ENCODE measurements at places on chromosomes 12 and 14. TPM values are rescaled to one million over a fixed set of nuclear protein-coding genes. Genes with fewer than 3 reads are reported as not detected.

DNA sequence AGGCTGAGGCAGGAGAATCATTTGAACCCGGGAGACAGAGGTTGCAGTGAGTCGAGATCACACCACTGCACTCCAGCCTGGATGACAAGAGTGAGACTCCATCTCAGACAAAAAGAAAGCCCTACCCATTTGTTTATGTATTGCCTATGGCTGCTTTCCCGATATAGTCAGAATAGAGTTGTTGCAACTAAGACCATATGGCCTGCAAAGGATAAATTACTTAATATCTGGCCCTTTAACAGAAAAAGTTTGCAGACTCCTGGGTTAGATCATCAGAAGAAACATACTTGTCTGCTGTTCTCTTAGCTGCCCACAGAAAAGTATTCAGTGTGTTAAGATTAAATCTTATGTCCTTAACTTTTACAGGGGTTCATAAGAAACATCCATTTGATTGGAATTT lies 122.4 kb upstream of the VASH1 start:
- DNase-seq = no peak

DNA sequence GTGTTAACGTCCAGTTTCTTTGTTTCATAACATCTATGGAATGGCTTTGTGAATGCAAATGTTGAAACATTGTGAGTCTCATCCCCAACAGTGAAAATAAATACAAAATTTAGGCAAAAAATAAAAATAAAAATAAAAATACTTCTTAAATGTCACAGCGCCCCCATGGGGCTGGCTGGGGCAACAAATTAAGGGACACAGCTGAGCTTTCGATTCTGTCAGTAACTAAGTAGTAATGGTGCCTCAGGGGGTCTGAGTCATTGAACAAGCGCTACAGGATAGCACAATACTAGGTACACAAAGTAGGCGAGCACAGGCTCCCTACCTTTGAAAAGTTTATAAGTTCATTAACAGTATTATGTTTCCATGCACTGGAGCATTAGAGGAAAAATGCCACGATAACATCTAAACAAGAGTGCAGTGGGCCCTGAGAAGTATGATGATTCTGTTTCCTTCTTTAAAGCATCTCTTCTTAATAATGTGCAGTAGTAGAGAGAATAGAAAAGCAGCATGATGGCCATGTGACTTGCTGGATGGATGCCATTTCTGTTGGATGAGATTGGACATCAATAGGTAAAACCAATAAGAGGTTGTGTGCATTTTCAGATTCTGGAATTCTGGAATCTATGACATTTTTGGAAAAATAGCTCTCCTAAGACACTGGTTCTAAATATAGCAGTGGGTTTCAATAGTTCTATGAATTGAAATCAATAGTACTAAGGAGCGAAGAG lies 667.2 kb downstream of the DIO2 start:
- DNase-seq = no peak

DNA sequence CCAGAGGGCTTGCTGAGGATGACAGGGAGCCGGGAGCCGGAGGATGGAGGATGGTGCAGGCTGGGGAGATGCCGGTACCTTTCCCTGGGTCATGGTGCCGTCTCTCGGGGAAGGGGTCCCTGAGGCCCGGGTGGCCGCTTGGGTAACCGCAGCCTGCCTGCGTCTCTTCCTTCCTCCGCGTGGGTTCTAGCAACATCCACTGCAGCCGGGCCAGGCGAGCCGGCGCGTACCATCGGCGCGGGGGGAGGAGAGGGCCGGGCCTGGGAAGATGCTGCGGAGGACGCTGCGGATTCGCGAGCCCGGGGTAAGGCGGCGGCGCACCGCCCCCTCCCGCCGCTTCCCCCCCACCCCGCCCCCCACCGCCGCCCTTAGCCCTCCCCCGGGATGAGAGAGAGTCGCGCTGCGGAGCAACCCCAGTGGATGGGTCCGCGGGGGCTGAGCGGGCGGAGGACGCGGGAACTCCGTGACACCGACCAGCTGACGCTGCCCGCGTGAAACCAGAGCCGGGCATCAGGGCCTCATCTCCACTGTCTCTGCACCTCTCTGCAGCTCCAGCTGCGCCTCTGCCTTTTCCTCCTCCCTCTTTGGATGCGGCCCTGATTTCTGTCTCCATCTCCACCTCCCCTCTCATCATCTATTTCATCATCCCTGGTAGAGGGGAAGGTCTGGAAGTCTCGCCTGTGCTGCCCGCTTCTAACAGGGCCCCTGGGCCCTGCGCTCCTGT lies at the start of gene FAIM2:
FAIM2 (minus strand) TSS at position 201 of the 724 bp plus-strand sequence; CDS start at position 93, 108 bp downstream.
- DNase-seq = peak; percentile 68

The TTC5 gene
- 22.7 TPM for total RNA-seq

GRCh38 chr12:91163116-91163515 lies 19.5 kb downstream of the DCN start:
- DNase-seq = no peak

DNA sequence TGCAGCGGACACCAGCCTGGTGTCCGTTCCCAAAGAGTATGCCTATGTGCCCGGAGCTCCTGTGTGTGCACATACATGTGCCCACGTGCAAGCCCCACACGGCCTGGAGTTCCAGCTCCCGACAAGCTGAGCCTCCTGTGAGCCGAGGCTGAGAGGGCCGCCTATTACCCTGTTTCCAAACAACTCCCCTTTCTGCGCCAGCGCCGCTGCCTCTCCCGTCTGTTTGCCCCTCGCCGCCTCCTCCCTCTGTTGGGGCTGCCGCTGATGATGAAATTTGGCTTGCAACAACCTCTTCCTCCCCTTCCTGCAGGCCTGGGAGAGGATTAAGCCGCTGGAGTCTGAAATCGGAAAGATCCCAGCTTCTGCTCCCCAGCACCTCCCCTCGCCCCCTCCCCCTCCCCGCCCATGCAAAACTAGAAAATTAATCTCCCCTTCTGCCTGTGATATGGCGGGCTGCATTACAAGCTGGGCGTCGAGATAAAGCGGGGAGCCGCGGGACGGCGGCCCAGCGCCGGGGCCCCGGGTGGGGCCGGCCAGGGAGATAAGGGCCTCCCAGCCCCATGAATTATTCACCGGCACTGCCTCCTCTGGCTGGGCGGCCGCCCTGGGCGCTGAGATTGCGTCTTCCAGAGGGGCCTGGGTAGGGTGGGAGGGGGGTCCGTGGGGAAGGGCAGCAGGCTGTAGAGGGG lies 6.8 kb upstream of the ASIC1 start:
- DNase-seq = no peak

DNA sequence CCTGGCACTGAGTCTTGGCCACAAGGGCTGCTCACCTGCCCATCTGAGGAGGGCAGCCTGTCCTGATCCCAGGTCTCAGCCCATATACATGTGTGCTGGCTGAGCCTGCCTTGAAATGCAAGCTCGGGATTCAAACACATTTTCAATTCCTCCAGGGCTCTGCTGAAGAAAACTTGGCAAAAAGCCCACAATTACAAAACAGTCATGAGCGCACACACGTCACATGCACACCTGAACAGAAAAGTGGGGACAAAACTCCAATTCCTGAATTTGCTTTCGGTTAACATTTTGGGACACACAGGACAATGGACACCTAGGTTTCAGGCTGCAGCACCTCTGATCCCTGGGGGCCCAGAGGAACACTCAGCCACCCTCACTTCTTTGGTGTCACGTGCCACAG lies 113.9 kb downstream of the RBM19 start:
- DNase-seq = no peak

The KLRF1 gene
- not detected for total RNA-seq

GRCh38 chr12:123453165-123453564 lies 4.8 kb upstream of the SNRNP35 start:
- no peak for DNase-seq

- no peak for DNase-seq
Observed at GRCh38 chr12:31560516-31560915, 30.4 kb downstream of the DENND5B start.

DNA sequence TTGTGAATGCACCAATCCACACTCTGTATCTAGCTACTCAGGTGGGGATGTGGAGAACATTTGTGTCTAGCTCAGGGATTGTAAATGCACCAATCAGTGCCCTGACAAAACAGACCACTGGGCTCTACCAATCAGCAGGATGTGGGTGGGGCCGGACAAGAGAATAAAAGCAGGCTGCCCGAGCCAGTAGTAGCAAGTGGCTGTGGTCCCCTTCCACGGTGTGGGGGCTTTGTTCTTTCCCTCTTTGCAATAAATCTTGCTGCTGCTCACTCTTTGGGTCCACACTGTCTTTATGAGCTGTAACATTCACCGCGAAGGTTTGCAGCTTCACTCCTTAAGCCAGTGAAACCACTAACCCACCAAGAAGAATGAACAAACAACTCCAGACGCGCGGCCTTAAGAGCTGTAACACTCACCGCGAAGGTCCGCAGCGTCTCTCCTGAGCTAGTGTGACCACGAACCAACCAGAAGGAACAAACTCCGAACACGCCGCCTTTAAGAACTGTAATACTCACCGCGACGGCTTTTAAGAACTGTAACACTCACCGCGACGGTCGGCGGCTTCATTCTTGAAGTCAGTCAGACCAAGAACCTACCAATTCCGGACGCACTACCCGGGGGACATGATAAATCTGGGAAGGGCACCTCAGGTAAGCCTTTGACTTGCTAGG lies 4.6 kb upstream of the LDHB start:
- DNase-seq = no peak

GRCh38 chr12:46357438-46358324 lies 14.9 kb downstream of the SLC38A2 start:
- DNase-seq = no peak

DNA sequence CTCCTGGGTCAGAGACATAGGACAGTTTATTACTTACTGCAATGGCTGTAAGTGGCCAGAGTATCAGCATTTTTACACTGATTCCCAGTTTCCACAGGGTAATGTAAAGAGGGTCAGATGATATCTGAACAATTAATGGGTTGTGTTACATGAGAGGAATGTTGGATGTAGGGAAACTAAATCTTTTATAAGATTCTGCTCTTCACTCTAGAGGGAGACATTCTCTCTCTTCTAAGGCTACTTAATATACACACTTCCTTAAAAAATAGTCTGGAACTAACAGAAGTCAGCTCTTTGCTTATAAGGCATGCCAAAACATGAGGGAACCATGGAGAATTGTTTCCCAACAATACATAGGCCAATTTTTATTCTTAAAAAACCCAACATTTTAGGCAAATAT lies 389.8 kb downstream of the ETNK1 start:
- no peak for DNase-seq

GRCh38 chr12:89352242-89352491 lies 134 bp downstream of the DUSP6 start:
- no peak for DNase-seq

All from activated CD4-positive, alpha-beta memory T cell treated with anti-CD3 and anti-CD28 coated beads for 36 hours (primary cell).